Frontal cortex (tissue), 4 donors: ENCODE measurements at places on chromosomes 7 and 10. TPM values are rescaled to one million over a fixed set of nuclear protein-coding genes. Genes with fewer than 3 reads are reported as not detected.
A peak's percentile ranks its signal among the peaks of the same experiment; 100 is the strongest.

OR2A42 gene
- total RNA-seq = under 0.01 TPM

SLC13A4 gene
- 12.6 TPM for total RNA-seq

- no peak for DNase-seq
Observed at GRCh38 chr10:97018251-97019212, 167.2 kb downstream of the SLIT1 start.

GRCh38 chr7:99822731-99823718 lies 4.8 kb upstream of the CYP3A43 start:
- DNase-seq = no peak

GRCh38 chr10:67520924-67521520 lies 175.0 kb downstream of the CTNNA3 start:
- peak; percentile 28 for DNase-seq
